Hematopoietic multipotent progenitor cell treated with erythropoietin and hydrocortisone succinate and interleukin-3 and kit ligand, for 15 days (in vitro differentiated cells): ENCODE measurements at places on chromosomes 6 and 20.
A peak's percentile ranks its signal among the peaks of the same experiment; 100 is the strongest.

DNA sequence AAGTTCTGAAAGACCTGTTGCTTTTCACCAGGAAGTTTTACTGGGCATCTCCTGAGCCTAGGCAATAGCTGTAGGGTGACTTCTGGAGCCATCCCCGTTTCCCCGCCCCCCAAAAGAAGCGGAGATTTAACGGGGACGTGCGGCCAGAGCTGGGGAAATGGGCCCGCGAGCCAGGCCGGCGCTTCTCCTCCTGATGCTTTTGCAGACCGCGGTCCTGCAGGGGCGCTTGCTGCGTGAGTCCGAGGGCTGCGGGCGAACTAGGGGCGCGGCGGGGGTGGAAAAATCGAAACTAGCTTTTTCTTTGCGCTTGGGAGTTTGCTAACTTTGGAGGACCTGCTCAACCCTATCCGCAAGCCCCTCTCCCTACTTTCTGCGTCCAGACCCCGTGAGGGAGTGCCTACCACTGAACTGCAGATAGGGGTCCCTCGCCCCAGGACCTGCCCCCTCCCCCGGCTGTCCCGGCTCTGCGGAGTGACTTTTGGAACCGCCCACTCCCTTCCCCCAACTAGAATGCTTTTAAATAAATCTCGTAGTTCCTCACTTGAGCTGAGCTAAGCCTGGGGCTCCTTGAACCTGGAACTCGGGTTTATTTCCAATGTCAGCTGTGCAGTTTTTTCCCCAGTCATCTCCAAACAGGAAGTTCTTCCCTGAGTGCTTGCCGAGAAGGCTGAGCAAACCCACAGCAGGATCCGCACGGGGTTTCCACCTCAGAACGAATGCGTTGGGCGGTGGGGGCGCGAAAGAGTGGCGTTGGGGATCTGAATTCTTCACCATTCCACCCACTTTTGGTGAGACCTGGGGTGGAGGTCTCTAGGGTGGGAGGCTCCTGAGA, at the start of gene HFE:
TSS of gene HFE (plus strand) at position 146 of the 832 bp plus-strand sequence. CDS start at position 158, 12 bp downstream.
- DNase-seq = no peak

- DNase-seq = no peak
Measured at GRCh38 chr6:27889628-27890444, 22.4 kb downstream of the OR2B2 start.

- DNase-seq = no peak
Measured at GRCh38 chr6:163457637-163458561, 43.4 kb downstream of the QKI start.

DNA sequence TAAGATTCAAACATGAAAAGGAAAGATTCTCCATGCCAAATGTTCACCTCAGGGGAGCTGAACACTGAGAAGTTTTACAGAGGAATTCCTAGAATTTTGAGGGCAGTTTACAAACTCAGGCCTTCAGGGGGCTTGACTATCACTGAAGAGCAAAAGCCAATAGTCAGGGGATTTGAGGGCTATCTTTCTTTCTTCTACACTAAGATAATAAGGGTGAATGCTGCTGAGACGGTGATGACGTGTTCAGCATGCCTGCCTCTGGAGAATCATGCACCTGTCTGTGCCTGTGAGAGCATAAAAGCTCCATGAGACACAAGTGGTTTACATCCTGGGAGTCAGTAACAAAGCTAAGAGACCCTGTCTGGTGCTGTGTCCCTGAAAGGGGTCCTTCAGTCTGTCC, 1085.6 kb downstream of the KIF16B start:
- DNase-seq = no peak

DNA sequence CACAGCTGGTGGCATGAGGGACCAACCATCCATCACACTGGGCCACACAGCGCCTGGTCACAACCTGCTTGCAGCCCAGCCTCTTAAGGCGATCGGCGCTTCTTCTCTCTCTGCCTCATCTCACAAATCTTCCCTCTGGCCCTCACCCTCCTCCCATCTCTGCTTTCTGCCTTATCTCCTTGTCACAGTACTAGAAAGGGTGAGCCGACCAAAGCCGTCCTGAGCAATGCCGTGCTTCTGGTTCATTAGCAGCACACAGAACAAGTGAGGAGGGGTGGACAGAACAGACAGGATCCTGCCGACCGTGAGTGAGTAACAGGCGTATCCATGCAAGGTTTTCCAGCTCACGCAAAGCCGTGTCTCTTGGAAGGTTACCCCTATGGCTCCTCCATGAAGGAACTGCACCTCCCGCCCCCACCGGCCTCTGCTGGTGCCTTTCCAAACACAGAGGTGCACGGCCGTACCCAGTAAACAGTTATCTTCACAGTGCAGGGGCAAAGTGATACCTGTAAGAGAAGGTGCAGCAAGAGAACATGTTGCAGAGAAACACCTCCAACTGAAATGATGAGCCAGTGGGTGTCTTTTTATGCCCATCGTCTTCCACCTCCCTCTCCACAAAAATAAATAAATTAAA, 331.7 kb downstream of the FARS2 start:
- no peak for DNase-seq

GRCh38 chr20:53399592-53400335, 193.9 kb downstream of the ZNF217 start:
- no peak for DNase-seq

DNA sequence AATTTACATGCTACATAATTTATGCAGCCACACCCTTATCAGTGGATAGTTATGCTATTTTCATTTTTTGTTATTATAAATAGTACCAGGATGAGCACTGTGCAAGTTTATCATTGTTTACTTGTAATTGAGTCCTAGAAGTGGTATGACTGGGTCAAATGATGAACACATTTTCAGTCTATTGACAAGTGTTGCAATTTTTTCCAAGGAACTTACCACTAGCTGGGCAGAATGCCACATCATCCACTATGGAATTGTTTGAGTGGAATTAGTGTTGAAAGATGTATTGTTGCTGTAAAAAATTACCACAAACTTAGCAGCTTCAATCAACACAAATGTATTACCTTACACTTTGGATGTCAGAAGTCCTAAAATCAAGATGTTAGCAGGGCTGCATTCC, 38.1 kb upstream of the OPN5 start:
- no peak for DNase-seq

GRCh38 chr6:33147807-33148666, 44.2 kb downstream of the COL11A2 start:
- peak; percentile 24 for DNase-seq

- no peak for DNase-seq
Measured at GRCh38 chr6:22727710-22728109, 158.3 kb downstream of the HDGFL1 start.

DNA sequence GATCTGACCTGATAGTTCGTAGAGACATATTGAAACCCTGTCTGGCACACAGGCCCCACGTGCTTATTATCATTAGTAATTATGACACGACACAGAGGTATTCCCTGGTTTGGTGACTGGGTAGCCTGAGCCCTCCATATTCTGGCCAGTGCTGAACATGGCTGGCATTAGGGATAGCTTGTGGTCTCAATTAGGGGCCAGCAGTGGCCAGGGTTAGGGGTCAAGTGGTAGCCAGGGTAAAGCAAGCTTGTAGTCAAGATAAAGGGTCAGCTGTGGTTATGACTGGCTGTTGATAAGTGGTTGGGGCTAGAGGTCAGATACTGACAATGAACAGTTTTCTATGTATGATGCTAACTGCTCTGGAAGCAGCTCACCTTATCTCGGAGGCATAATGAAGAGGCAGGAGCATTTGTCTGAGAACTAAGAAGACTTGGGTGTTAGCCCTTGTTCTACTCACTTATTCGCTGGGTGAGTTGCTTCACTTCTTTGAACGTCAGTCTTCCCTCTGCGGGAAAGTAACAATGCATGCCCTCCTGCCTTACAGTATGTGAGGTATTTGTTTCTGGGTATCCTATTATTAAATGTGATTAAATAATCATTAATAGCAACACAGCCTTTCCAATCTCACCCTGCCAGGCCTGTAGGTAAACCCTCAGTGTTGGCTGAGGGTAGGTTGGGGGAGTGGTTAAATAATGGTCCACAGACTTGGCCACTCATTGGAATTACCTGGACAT, 66.7 kb downstream of the VEGFA start:
- DNase-seq = no peak

GRCh38 chr6:70838907-70839285, 118.0 kb downstream of the B3GAT2 start:
- no peak for DNase-seq

DNA sequence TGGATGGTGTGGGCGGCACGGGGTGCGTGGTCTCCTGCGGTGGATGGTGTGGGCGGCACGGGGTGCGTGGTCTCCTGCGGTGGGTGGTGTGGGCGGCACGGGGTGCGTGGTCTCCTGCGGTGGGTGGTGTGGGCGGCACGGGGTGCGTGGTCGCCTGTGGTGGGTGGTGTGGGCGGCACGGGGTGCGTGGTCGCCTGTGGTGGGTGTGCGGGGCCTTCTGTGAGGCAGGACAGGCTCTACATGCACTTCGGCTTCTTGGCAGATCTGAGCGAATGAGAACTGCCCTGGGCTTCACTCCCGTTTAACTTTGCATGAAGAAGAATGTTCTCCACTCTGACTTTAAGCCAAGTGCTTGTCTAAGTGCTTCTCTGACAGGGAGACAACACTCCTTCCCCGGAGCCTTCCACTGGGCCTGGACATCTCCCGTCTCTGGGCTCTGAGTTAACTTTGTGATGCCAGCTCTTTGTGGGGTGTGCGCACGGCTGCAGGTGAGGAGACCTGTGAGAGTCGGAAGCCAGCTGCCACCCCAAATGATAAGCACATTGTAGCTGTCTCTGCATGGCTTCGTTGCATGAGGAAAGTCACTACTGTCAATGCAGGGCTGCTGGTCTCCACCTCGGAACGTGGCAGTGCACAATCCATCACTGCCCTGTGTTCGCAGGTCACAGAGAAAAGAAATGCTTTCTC, 244.8 kb downstream of the DLL1 start:
- no peak for DNase-seq

- no peak for DNase-seq
Measured at GRCh38 chr6:124694139-124694705, 268.0 kb upstream of the RNF217 start.

GRCh38 chr20:4147319-4147718, 132.0 kb upstream of the RNF24 start:
- DNase-seq = no peak

GRCh38 chr20:478949-479429, 16.7 kb upstream of the TBC1D20 start:
- peak; percentile 85 for DNase-seq
